ENCODE measurements at places on chromosomes 11 and 22.

GRCh38 chr22:37065180-37065579 lies 13.6 kb downstream of the KCTD17 start:
- DNase-seq, result no peak

GRCh38 chr11:18731441-18731840 lies 5.5 kb upstream of the IGSF22 start:
- no peak for DNase-seq

DNA sequence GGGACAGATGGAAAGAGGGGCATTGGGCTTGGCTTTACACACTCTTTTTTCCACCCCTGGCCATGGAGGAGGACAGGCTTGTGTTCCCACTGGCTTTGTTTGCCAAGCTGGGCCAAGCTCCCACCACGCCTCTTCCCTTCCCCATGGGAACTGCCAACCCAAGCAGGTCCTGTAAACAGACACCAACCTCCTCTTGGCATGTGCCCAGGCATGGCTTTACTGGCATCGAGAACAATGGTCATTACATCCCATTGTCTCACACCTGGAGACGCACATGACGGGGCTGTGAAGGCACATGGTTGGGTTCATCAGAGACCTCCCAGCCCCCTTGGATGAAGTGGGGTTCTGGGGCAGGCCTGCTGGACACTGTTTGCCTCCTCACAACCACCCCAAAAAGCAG lies 11.7 kb downstream of the SEC14L3 start:
- no peak for DNase-seq

- no peak for DNase-seq
These were observed 23.8 kb downstream of the MICAL3 start for GRCh38 chr22:18000441-18001039.

DNA sequence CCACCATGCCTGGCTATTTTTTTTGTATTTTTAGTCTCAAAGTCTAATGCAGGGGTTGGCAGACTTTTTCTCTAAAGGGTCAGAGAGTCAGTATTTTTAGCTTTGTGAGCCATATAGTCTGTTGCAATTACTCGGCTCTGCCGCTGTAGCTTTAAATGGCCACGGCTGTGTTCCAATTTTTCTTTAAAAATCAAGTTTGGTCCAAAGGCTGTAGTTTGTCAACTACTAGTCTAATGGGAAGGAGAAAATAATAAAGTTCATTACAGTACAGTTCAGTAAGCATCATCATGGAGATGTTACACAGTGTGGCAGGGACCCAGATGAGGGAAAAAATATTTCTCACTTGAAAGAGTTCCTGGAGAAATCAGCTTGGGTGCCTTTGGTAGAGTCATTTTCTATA lies 107.6 kb downstream of the CSNK2A3 start:
- no peak for DNase-seq

DNA sequence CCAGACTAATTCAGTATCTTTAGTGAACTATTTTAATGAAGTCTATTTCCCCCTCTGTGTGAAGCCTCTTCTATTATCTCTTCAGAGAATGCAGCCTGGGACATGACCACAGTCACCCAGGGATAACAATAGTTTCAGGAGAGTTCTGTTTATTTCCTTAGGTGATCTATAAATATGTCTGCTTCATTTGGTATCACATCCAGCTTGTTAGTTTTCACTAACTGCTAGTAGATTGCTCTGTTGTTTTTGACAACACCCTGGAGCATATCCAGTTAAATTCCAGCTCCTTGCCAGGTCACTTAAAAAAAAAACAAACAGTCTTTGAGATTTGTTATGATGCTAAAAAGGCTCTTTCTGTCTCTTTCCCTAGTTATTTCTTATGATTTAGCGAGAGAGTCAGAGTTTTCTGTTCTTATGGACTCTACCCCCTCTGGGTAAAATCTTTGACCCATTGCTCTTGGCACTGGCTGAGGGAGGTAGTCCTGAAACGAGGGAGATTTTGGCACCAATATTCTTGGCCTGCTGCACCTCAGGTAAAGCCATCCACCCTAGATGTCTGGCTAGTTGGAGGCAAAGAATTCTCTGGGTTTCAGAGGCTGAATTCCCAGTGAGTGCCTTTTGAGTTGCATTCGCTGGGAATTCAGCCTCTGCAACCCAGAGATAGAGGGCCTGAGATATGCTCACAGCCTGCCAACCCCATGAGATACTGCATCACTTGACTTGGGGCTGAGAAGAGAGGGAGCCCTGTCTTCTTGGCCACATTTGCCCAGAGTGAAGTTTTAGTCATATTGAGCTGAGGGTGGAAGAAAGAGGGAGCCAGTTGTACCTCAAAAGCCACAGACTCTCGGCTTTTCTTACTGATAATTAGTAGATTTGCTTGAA lies 159.1 kb downstream of the PGR start:
- no peak for DNase-seq

DNA sequence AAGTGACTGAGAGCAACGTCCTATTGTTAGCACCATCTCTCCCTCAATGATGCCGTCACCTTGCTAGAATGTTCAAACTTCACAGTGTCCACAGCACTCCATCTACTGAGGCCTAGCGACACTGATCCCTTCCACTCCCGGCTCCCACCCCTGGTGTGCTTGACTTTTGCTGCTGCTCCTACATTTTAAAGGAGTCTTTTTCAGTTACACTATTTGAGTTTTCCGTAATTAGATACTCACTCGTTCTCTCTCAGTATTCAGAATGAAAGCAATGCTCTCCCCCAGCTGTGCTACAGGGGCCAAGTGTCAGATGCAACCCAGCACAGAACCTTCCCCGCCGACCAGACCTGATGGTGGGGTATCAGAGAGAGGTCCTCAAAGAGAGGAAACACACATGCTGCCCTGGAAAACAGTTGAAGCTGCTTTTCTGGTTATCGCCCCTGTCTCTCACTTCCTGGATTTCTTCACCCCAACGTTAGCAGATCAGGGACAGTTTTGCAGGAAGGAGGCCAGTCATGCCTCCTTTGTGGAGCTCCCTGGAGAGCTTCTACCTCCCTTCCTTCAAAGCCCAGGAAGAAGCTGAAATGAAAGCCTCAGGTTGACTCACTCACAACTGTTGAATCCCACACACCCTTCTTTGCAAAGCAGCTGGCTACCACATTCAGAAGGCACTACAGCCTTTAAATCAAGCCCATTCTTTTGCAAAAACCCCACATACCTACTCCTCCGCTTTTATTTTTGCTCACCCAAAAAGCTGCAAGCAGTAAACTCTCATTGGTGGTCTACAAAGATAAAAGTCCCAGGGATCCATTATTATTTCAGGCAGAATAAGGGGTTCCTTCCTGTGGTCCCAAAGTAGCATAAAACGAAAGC lies 23.5 kb downstream of the LARGE1 start:
- DNase-seq, result no peak

DNA sequence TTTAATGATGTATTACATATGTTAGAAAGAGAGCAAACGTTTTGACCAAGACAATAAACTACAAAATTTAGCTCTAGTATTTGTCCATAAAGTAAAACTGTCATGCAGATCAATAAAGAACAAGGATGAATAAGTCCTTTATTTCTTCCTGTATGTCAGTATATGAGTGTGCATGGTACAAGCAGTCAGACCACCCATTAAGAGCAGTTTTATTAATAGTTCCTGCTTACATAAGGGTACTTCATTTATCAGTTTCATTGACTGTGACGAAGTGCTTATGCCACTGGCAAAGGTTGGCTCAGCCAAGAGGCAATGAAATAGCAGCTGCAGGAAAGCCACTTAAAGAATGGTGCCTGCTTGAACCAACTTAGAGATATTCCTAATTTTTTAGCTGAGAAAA lies 913.0 kb upstream of the CNTN5 start:
- no peak for DNase-seq

- DNase-seq, result no peak
These were observed 12.8 kb upstream of the TENM4 start for GRCh38 chr11:79453617-79454016.

DNA sequence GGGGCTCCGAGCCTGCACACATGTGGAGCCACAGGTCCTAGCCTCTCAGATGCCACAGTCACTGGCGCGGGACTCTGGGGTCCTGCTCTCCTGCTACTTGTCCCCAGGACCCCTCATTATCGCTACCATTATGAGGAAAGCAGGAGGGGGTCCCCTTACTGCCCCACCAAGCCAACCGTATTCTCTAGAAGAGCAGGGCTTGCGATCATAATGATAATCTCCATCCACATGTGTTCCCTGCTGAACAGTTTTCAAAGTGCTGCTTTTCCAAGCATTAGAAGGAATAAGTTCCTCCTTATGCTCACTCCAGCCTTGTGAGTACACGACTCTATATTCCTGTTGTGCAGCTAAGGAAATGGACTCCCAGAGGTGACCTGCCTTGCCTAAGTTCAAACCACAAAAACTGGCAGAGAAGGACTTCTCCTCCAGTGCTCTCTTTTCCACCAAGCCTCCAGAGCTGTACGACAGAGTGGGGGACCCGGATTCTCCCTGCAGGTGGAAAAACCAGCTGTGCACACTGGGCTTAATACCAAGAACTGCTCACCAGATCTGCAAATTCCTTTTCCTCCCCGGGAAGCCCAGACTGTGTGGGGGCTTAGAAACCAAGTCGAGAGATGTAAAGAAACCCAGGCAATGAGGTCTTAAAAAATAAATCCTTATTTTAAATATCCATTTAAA lies 92.8 kb upstream of the DRD2 start:
- no peak for DNase-seq

DNA sequence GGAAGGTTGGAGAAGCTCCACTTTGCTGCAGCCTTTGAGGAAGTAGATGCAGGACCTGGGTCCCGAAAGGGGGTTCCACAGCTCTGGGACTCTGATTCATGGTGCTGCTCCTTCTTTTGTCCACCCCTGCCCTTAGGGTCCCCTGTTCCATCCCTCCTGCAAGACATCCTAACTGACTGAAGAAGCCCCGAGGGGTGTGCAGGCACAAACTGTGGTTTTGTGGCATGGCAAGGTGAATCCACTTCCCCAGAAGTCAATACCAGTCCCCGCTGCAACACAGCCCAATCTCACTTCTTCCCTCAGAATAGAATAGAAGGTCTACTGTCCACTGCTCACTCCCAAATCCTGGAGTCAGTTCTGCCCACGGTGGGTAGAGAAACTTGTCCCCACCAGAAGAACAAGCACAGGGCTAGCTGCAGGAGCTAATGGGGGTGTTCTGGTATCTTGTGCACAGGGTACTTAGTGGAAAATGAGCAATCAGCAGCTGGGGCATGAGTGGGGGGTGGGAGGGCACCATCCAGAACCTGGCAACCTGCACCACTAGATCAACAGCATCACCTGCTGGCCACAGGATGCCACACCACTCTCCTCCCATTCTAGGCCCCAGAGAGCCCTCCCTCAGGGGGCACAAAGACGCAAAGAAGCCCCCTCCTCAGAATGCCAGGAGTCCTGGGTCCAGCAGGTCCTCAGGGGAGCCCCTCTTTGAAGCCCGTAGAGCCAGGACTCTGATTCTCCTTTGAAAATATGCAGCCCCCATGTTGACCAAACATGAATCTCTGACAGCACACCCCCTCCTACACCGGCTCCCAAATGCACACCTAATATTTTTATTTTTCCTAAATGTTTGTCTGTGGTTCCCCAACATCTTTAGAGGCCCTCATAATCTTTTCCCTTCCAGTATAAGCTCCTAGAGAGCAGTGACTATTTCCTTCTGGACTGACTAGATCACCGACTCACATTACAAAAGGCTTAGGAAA lies 14.1 kb downstream of the SPATA19 start:
- DNase-seq, result no peak

DNA sequence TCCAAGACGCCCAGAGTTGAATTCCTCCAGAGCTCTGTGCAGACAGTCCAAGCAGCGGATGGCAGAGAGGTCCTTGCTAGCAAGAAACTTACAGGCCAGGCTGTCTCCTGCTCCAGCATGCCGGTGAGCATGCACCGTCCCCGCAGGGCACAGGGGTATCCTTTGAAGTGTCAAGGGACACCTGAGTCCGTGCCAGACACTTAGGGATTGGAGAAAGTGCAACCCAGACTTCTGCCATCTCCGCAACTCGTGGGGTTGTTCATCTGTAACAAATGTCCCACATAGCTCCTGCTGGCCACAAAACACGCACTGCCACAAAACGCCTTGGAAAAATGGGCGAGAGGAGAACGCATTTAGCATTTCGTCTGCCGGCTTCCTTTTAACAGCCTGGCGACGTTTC lies 13.3 kb downstream of the TSPO start:
- no peak for DNase-seq

DNA sequence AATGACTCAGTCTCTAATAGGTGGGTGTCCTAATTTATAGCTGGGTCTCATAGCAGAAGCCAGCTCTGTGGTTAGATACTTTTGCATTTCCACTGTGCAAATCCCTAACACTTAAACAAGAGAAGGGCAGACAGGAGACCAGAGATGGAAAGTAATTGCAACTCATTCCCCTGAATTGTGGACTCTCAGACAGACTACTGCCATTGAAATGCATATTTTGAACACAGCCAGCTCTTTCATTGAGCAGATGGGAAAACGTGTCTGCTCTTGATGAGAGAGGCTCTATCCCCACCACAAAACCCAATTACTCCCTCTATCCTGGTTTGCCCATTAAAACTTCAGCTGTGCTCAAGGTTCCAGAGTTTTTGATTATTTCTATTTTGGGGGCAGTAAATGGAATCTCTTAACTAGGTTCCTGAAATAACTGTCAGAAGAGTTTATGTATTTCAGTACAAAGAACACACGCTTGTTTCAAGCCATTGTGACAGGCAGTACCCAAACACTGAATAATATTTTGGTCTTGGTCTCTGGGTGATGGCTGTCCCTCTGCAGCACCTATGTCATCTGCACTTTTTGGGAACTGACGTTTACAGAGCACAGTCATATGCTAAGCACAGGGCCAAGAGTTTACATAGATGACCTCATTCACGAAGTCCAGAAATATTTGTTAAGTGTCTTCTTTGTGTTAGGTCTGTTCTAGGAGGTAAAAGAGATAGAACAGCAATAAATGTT lies 41.7 kb downstream of the FAM227A start:
- DNase-seq, result no peak

DNA sequence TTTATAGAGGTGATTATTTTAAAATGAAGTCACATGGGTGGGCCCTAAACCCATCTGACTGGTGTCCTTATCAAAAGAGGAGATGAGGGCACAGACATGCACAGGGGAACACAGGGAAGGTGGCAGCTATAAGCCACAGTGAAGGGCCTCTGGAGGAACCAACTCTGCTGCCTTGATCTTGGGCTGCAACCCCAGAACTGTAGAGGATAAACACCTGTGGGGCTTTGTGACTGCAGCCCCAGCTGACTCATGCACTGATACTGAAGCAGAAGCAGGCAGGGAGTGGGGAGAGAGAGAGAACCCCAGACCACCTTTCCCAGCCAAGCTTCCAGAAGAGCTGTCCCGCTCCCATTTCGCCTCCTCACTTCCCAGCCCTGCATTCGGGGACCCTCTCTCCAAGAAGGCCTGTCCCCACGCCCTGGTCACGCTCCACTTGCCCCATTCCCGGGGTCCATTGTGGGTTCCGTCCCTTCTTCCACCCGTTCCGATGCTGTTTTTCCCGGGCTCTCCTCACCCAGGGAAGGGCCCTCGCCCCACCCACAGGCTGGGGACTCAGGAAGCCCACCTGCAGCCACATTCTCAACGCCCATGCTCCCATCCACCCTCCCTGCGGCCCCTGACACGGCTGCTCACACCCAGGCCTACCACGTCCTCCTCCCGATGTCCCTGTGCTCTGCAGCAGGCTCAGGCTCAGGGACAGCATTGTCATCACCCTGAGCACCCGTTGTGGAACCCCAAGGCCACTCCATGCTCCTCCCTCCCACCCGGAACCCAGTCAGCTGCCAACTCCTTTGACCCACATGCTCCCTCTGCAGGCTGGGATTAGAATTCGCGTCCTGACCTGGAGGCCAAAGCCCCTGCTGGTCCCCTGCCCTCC lies 90.8 kb upstream of the SHANK2 start:
- DNase-seq, result no peak

GRCh38 chr22:27558658-27559371 lies 242.7 kb downstream of the MN1 start:
- no peak for DNase-seq

GRCh38 chr11:123047947-123048293 lies 14.0 kb downstream of the HSPA8 start:
- no peak for DNase-seq

GRCh38 chr11:71112990-71113389 lies 139.4 kb downstream of the SHANK2 start:
- no peak for DNase-seq
